ENCODE measurements at places on chromosomes 4 and X.

DNA sequence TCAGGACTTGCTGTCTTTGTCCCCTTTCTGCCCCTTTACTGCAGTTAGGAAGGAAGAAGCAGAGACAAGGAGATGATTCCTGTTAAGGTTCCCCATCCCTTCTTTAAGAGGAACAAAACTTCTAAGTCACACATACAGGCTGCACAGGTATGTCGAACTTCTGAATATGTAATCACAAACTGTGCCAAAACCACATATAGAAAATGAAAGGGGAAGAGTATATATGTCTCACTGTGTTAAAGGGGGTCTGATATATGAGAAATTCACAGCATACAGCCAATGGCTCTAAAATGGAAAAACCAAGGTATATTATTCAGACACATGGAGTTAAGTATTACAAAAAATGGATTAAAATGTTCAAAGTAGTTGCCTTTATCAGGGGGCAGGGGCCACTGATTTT, 11.7 kb downstream of the CFAP97 start:
- no peak for DNase-seq

GRCh38 chr4:3231471-3231870, 17.5 kb upstream of the MSANTD1 start:
- no peak for DNase-seq

DNA sequence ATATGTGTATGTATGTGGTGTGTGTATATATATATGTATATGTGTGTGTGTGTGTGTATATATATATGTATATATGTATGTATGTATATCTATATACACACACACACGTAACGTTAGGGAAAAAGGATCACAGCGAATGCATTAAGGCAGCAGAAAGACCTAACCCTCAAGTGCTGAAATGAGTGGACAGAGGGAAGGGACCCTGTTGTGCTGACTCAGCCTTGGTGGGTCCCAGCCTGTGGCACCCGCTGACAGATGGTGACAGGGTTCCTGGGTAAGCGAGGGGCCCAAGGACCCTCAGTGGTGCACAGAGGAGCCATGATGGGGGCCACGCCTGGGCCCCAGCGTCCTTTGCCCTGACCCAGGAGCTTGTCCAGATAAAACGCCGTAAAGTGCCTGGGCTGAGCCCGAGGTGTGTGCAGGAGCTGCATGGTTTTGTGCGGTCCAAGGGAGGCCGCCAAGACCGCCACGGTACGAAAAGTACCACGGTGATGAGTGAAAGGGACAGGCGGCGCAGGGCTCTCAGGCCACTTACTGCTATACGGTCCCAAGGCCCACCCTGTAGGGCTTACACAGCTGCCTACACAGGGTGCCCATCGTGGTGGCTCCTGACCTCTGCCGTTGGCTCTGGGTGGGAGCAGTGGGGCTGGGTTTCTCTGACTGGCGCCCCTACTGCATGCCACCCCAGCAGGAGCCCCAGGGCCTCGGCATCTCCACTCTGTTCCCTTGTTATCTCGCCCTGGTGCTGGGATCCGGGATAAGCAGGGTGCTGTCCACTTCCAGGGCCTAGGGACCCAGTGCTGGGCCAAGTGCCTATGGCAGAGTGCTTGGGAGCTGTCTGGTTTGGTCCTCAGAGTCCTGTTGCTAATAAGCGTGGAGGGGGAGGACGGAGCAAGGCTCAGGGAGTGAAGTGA, 10.0 kb downstream of the SH3BP2 start:
- DNase-seq: no peak

- DNase-seq: no peak
Observed at GRCh38 chrX:17668929-17669328, 68.4 kb upstream of the SCML1 start.

DNA sequence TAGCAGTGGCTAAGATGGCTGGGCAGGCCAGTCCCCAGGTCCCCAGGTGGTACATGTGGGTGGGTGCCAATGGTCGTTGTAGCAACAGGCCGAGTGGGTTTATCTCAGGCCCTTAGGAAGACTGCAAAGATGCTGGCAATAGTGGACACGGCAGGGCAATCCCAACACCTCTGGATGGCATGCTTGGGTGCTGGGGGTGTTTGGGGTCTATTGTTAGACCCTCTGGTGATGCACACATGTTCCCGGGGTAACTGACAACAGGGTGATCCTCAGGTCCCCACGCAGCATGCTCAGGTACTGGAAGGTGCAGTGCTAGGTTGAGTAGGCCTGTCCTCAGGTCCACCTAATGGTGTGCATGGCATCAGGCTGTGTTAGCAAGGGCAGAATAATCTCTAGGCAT, 267.5 kb downstream of the ANKRD50 start:
- DNase-seq: no peak

GRCh38 chr4:99117876-99118693, 26.0 kb downstream of the ADH4 start:
- DNase-seq: peak; percentile 12

DNA sequence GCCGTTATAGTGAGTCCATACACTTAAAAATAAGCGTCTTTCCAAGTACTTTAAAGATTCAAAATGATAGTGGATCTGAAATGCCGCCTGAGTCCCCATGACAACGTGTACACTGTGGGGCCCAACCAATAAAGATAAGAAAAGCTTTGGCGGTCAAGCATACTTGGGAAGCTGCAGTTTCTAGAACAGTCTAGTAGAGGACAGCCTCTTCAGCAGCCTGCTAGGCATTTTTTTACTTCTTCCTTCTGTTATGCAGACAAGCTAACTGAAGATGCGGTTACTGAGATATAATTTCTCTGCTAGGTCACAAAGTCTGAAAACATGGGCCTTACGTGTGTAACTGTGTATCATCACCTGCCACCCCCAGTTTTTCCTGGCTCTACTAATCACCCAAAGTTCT, 402 bp upstream of the UPRT start:
- no peak for DNase-seq

DNA sequence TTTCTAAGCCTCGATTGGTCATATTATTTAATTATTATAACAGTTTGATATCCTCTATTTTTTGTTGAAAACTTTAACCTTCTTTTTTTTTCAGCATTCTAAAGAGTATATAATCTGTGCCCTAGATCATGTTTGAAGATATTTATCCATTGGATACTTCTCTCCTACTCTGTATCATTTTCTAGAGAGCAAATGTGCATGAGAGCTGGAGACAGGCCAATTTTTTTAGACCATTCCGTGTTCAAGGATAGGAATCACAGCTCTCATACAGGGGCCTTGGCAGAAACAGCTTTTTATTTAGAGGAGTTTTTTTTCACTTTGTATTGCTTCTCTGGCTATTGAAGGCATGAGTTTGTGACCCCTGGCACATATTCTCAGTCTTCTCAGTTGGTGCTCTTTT, 57.7 kb upstream of the TBC1D14 start:
- no peak for DNase-seq

DNA sequence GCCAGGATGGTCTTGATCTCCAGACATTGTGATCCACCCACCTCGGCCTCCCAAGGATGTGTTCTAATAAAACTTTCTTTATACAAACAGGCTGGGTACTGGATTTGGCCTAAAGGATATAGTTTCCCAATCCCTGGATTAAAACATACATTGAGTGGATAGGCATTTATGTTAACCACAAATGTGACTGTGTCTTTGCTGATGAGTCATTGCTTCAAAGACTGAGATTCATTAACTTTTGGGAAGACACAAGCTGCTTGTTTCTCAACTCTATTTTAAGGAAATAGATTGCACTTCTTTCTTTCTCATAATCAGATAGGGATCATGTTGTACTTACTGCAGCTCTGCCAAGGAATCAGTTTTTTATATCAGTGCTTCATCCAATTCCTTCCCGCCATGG, 131.3 kb upstream of the AGA start:
- DNase-seq: peak; percentile 72

DNA sequence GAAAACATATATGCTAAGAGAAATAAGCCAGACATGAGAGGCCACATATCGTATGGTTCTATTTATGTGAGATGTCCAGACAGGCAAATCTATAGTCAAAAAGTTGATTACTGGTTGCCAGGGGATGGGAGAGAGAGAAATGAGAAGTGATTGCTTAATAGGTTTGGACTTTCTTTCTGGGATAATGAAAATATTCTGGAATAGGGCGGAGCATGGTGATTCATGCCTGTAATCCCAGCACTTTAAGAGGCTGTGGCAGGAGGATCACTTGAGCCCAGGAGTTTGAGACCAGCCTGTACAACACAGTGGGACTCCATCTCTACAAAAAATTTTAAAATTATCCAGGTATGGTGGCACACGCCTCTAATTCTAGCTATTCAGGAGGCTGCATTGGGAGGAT, 22.4 kb downstream of the RBM47 start:
- DNase-seq: no peak

GRCh38 chrX:10167573-10167972, 10.8 kb downstream of the CLCN4 start:
- DNase-seq: no peak

GRCh38 chr4:175705407-175705806, 106.7 kb downstream of the GPM6A start:
- DNase-seq: no peak

All from RCC 7860 (cell line).